ENCODE measurements at places on chromosomes 16 and 17.

- DNase-seq: no peak
These were observed 42.0 kb upstream of the ACSF3 start for GRCh38 chr16:89051521-89052166.

DNA sequence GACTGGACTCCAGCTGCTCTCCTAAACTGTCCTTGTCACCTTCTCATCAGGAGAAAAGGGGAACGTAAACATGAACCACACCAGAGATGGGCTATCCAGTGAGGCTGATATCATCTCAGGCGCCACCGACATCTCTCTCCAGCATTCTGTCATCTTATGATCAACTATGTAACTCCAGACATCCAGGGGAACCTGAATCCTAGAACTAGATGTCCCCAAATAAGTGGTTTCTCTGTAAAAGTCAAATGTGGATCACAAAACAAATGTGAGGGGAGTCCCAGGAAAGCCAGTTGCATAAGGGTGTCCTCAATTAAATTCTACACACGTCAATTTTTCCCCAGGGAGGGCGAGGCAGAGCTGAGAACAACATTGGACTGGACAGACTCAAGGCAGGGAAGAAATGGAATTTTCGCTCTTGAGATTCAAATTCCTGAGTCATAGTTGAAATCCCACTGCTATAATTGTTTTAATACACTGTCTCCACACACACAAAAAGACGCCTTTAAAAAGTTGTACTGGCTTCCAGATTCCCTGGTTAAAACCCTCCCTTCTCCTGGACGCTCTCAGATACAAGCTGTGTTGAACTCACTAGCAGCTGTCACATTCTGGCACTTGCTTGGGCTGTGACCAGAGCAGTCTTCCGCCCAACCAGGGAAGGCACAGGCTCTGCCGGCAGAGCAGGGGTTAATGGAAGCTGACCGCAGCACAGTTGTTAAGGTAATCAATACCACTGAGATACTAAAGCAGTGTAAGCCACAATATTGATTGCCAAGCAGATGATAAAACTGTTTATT, 62.6 kb downstream of the ZFHX3 start:
- DNase-seq: no peak

GRCh38 chr17:47949946-47950345, 7.7 kb downstream of the PRR15L start:
- DNase-seq: no peak

- no peak for DNase-seq
These were observed at the start of gene SCNN1B for GRCh38 chr16:23302045-23302956. SCNN1B (plus strand) TSS chr16:23302302; CDS start chr16:23348600, 46,298 bp downstream.

DNA sequence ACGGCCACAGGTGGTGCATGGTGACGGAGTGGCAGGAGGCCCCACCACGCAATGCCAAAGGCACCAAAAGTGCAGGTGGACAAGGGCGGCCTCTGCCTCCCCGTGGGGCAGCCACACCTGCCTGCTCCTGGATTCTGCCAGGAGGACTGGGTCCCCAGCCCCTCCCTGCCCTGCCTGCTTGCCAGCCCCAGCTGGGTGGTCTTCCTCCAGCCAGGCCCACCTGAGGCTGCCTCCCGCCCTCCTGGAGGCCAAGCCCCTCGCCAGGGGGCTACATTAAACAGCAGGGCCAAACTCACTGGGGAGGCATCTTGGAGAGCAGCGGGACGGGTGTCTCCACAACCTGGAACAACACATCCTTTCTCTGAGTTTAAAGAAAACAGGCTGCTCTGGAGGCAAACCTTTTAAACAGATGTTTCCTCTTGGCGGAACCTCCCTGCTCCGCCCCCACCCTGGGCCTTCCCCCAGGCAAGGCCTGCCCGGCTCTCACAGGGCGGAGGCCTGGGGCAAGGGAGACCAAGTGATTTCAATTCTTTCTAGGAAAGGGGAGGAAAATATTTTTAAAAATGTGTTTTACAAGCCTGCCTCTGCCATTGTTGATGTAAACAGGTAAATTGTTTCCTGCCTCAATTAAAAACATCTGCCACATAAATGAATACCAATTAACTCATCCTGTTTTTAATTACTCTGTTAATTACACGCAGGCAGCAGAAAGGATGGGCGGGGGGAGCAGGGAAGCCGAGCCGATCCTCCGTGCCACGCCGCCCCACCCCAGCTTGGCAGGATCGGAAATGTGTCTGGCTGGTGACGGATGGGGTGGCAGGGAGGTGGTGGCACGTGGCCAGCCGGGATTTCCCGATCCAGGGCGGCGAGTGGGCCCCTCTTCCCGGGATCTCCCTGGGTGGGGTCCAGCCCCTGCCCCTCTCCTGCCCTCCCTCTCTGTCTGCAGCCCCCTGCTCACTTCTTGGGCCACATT, 54.4 kb upstream of the PABPN1L start:
- no peak for DNase-seq

GRCh38 chr17:73725794-73726515, 81.7 kb upstream of the SDK2 start:
- DNase-seq: no peak

DNA sequence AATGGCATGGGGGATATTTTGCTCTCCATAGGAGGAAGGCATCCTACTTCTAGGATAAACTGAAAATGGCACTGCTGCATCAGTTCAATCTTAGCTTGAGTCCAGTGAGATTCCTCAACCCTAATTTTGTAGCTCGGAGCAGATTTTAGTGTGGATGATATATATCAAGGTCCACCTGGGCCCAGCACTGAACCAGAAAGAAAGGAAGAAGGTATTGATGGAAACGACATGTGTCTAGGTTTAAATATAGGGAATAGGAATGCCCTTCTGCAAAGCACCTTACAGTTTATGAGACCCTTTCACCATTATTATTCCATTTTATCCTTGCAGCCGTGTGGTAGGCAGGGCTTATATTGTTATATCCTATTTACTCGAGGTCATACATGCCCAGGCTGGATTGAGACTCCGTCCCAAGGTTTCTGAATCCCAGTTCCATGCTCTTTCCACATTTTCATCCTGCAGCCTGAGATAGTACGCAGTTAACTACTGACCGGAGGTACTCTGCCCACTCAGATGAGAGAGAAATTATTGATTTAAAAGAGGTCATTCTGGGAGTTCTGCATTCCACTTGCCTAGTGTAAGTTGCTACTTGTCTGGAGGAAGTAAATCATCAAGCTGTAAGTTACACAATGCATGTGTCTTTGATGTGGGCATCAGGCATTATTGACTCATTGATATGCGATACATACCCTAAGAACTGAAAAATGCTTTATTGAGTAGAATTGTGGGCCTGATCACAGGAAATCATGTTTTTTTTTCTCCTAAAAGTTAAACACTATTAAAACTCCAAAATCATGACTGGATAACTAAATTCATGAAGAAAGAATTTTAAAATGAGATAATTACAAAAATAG, 10.1 kb downstream of the KRT39 start:
- no peak for DNase-seq

DNA sequence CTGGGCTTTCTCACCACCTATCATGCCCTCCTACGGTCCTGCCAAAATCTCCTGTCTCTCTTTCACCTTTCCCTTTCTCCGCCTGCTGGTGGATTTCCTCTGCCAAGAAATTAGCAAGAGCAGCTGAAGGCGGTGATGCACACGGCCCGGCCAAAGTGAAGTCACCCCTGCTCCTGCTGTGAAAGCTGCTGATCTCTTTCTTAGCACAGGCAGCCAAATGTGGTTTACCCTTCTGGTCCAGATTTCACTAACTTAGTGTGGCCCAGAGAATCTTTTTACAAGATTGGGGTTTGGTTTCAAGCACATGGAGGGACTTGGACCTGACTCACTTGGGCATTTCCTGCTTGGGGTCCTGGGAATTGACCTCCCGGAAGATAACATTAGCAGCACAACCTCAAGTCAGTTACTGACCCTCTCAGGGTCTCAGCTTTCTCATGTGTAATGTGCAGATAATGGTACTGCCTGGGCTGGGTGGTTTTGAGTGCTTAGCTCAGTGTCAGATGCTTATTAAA, 155.7 kb downstream of the SOCS1 start:
- DNase-seq: no peak

DNA sequence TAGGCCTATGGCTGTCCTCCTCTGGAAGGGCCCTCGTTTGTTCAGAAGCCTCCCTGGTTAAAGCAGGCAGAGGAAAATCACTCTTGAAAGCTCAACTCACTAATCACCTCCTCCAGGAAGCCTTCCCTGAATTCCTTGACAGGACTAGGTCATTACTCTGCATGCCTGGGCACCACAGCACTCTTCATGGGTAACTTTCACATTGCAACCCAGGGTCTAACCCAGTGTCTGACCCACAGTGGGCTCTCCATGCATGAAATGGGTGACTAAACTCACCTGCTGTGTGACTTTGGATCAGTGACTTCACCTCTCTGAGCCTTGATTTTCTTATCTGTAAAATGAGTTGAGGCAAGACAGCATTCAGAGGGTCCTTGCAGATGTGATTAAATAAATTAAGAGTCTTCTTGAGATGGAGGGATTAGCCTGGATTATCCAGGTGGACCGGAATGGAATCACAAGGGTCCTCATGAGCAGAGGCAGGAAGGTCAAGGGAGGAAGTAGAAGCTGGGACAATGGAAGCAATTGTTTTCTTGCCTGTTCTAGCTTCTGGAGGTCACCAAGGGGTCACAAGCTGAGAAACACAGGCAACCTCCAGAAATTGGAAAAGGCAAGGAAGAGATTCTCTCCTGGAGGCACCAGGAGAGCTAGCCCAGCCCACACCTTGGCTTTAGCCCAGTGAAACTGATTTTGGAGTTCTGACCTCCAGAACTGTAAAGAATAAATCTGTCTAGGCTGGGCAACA, 3.8 kb upstream of the RAI1 start:
- DNase-seq: no peak

DNA sequence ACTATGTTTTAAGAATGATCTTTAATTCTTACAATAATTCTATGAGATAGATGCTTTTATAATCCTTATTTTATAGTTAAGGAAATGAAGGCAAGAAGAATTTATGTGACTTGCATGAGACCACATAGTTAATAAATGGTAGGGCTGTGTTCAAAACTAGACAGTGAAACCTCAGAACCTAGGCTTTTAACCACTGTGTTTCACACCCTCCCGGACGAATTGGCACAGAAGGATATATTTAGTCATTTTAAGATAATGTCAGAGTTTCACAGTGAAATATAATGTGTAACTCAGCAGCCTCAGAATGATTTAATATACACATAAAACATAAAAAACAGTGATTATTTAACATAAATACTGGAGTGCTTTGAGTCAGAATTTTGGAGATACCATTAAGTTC, 57.0 kb downstream of the NSRP1 start:
- DNase-seq: peak; percentile 54

DNA sequence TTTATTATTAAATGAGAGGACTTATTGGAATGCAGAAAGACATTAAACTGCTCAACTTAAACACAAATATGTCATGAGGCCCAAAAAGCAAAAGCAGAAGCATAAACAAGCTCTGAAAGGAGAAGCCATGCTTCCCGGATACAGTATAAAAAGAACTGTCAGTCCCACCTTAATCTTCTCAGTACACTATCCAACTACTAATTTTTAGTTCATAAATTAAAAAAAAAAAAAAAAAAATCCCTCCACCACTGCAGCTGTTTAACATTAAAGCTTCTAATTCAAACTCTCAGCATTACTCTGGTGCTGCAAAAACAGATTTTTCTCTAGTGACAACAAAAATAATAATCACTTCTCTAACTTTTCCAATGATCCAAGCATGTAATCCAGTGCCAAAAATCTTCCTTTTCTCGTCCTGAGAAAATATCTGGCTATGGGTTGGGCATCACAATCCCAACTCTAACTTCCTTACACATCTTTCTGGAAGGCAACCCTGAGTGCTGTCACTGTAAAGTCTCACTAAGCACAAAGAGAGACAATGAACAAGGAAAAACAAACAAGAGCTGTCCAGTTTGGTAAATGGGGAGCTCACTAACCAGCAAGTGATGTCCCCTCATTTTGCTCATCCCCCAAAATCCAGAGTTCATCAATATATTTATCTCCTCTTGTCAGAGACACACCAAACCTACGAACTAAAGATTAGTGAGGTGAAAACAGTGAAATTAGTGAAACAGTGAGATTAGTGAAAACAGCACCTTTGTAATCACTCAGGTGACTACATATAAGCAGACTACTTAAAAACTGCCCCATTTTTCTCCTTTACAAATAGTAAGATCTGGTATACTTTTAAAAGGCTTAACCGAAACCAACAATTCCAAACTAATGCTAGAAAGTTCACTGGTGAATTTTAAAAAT, 5.5 kb downstream of the USP32 start:
- no peak for DNase-seq

- DNase-seq: no peak
These were observed 806 bp downstream of the TBX21 start for GRCh38 chr17:47733674-47734410.

- DNase-seq: no peak
These were observed 145.7 kb upstream of the CACNG5 start for GRCh38 chr17:66689221-66689620.

- DNase-seq: no peak
These were observed 8.1 kb downstream of the CYGB start for GRCh38 chr17:76529224-76530094.

DNA sequence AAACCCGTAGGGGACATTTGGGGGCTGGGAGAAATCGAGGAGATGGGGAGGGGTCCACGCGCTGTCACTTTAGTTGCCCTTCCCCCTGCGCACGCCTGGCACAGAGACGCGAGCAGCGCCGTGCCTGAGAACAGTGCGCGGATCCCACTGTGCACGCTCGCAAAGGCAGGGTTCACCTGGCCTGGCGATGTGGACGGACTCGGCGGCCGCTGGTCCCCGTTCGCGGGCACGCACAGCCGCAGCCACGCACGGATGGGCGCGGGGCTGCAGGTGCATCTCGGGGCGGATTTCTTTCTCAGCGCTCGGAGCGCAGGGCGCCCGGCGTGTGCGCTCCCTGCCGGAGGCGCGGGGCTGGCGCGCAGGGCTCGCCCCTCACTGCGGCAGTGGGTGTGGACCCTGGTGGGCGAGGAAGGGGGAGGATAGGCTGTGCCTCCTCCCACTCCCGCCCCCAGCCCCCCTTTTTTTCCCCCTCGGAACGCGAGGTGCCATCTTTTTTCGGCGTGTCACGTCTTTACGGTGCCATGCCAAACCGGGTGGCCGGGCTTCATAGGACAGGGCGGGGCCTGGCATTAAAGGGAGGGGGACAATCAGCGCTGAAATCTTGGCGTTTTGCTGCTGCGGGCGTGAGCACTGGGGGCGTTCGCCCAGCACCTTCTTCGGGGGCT, 1.1 kb downstream of the MAPT start:
- DNase-seq: no peak
